Neural progenitor cell (in vitro differentiated cells): ENCODE measurements at places on chromosomes 4 and X.

GRCh38 chr4:15832523-15833451, 54.7 kb downstream of the CD38 start:
- no peak for DNase-seq

GRCh38 chrX:117972711-117973109, 143.9 kb downstream of the KLHL13 start:
- no peak for DNase-seq

DNA sequence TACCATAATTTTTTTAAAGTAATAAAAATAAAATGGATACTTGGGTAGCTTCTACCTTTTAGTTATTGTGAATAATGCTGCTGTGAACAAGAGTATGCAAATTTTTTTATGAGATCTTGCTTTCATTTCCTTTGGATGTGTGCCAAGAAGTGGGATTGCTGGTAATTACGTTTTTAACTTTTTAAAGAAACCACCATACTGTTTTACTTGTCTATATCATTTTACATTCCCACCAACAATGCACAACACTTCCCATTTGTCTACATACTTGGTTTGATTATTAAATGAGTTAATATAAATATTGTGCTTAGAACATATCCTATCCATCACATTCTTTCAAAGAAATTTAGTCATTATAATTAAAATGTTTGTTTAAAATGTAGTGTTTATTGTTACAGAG, 3.9 kb upstream of the SULT1B1 start:
- no peak for DNase-seq

GRCh38 chrX:66914080-66914479, 275.2 kb upstream of the EDA2R start:
- peak; percentile 3 for DNase-seq

GRCh38 chr4:167930166-167930565, 162.2 kb upstream of the ANXA10 start:
- peak; percentile 55 for DNase-seq

- no peak for DNase-seq
These were observed 1.8 kb downstream of the ODAPH start for GRCh38 chr4:75557696-75558095.

GRCh38 chr4:176864238-176864637, 71.5 kb upstream of the VEGFC start:
- no peak for DNase-seq

DNA sequence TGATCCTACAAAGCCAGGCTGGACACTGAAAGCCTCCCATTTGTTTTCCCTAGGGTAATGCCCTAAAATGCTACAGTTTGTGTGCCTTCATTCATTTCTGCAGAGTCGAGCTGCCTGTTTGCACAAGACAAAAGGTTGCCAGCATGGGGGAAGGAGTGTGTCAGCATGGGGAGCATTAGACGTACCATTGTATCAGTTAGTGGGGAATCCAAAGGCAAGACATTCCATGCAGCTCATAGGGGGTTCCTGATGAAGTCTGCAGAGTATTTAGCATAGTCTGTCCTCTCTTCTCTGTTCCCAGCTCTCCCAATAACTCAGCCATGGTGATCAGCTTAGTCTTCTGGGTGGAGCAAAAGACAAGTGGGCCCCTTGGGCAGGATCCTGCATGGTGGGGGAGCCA, 276.9 kb upstream of the PCDH7 start:
- DNase-seq: peak; percentile 78

GRCh38 chr4:181566490-181566889, 676.7 kb upstream of the TENM3 start:
- DNase-seq: no peak

GRCh38 chr4:73730867-73731266, 9.5 kb upstream of the CXCL8 start:
- DNase-seq: no peak

DNA sequence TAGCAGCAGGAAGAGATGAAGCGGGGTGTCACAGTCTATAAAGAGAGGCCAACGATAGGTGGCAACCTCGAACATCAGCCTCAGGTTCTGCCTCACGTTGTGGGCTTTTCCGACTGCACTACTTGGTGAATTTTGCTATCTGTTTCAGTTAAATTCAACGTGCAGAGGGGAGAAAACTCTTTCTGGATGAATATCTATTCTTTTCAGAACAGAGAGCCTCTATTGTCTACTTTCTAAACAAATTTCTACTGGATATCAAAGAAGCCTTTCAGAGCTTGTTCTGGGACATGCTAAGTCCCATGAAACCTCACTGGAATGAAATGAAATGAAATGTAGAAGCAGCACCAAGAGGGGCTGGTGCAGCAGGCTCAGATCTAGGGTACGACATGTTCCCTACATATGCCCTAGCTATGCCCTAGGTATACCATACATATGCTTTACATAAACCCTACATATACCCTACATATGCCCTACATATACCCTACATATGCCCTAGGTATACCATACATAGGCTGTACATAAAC, 116.5 kb upstream of the TRIM2 start:
- DNase-seq: no peak

GRCh38 chr4:17556498-17556897, 20.5 kb upstream of the LAP3 start:
- DNase-seq: no peak

GRCh38 chr4:20592663-20593062, 107.6 kb upstream of the PACRGL start:
- no peak for DNase-seq

DNA sequence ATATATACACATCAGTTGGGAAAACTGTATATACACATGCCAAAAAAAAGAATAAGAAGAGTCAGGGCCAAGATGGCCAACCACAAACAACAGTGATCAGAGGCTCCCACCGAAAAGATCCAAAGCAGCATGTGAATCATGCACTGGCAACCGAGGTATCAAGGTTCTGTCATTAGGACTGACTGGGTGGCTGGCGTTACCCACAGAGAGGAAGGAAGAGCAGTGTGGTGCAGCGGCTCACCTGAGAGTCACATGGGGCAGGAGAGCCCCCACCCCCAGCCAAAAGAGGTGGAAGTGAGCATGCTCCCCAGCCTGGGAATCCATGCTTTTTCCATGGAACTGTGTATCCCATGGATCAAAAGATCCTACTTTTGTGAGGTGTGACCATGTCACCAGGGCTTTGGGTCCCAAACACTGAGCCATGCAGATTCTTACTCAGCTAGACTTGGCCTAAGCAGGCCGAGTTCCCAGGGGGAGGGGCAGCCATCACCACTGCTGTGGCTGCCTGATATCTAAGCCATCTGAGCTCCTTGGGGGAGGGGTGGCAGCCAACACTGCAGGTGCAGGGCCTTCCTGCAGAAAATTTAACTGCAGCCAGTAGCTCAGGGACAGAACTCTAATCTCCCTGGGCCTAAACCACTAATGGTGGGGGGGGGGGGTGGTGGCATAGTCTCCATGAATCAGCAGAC, 52.8 kb downstream of the P2RY10 start:
- peak; percentile 1 for DNase-seq

- no peak for DNase-seq
These were observed 74.6 kb downstream of the WDR44 start for GRCh38 chrX:118420462-118420861.

- no peak for DNase-seq
These were observed 59.1 kb downstream of the CHRNA9 start for GRCh38 chr4:40394236-40394635.

DNA sequence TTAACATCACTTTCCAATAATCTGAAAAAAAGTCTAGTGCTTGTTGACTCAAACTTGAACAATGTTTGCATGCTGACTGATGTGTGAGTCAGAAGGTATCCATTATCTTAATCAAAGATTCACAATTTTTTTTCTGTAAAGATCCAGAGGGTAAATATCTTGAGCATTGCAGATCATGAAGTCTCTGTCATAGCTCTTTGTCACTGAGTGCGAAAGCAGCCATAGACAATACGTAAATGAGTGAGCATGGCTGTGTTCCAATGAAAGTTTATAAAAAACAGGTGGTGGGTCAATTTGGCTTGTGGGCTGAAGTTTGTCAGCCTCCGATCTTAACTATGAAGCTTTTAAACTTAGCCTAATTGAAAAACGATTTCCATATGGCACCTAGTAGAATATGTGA, 37.7 kb downstream of the NHS start:
- no peak for DNase-seq

DNA sequence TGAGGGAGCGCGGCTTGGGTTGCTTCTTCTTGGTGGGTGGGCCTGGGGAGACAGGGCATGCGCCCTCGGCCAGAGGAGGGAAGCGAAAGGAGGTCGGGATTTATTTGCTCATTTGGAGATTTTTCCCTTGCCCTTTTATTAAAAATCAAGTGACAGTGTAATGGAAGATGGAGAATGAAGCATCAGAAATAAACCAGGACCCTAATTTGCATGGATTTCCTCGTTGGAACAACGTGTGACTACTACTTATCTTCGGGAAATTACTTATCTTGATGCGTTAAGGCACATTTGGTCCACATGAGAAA, 709 bp upstream of the CLOCK start:
- DNase-seq: peak; percentile 79

- no peak for DNase-seq
These were observed 276.3 kb upstream of the AGA start for GRCh38 chr4:177718514-177718913.

DNA sequence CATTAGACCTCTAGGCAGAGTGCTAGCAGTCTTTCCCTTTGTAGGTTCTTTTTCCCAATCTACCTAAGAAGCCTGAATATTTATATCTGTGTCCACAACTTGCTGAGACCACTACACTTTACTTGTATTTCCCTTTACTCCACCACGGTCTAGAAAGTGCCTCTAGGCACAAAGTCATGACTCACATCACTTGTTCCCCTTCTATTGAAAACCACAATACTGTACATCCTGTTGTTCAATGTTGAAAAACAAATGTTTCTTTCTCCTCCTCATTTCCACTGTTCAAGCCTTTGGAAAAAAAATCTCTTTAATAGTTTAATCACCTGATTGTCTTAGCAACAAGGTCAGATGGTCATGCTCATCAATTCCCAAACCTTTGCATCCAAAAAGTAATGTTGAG, 326.7 kb downstream of the GUCY2F start:
- DNase-seq: no peak

- DNase-seq: no peak
These were observed 52.5 kb downstream of the BANK1 start for GRCh38 chr4:101843054-101843453.

- DNase-seq: no peak
These were observed 605.2 kb upstream of the EPHA5 start for GRCh38 chr4:66275411-66276038.

DNA sequence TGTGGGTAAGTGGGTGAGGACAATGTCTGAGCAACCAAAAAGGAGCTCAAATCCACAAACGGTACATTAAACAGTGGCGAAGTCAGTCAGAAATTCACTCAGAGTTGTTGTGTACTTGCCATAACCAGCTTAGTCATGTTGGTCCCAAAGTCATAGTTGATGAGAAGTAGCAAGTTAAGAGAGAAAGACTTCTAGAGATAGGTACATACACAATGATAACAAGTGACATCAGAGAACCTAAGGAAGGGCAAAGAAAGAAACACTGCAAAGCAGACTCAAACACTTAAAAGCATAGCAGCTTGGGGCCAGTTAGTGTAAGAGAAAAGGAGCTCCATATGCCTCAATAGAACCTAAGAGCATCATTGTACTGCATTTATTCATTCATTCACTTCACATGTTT, 30.2 kb downstream of the DYNLT3 start:
- no peak for DNase-seq

GRCh38 chr4:52728691-52729240, 22.5 kb downstream of the ERVMER34-1 start:
- DNase-seq: no peak

DNA sequence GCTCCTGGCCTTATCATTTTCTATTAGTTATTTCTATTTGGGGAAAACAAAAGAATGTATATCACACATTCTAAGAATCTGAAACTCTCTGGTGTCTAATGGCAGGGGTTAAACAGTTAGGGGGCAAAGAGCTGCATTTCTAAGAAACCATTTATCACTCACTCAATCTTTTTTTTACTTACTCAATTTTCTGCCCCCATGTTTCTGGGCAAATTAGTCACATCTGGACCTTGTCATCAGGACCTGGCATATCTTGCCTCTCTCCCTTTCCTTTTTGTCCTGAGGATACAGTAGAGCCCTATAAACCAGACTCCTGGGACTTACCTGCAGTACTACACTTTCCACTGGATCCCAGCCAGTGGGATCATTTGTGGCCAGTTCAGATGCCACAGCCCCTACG, 89.1 kb downstream of the ANXA3 start:
- DNase-seq: no peak

DNA sequence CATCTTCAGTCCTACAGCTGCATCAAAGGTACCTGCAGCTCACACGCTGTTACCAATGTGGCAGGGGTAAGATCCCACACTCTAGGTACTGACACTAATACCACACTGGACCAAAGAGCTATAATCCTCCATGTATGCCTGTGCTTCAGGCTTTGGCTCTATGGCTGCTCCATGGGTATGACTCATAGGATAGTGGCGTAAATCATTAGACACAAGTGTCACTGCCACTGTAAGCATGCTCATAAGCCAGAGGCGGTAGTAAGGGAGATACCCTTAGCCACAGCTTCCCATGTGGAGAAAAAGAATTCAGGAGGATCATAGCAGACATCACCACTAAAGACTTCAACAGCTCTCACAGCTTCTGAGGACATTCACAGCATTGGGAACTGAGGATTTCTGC, 287.5 kb downstream of the ACTRT1 start:
- no peak for DNase-seq

- DNase-seq: no peak
These were observed 178.6 kb upstream of the DIPK2B start for GRCh38 chrX:45379236-45379635.

DNA sequence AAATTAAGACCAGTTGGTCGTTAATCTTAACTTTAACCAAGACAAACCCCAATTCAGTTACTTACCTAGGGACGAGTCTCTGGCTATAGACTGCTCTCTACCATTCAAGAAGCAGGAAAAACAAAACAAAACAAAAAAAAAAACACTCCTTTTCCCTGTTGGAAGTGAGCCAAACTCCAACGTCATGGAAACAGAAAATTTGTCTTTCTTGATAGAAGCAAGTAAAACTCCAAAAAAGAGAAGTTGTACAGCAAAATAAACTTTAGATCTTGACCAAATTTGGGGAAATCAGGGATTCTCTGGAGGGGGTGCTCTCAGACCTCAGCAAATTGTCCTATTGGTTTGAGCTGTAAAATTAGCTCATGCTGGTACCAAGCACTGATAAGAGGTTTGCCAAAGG, 3.7 kb downstream of the CNGA1 start:
- no peak for DNase-seq

GRCh38 chr4:127685292-127685691, 44.9 kb upstream of the SLC25A31 start:
- DNase-seq: no peak

DNA sequence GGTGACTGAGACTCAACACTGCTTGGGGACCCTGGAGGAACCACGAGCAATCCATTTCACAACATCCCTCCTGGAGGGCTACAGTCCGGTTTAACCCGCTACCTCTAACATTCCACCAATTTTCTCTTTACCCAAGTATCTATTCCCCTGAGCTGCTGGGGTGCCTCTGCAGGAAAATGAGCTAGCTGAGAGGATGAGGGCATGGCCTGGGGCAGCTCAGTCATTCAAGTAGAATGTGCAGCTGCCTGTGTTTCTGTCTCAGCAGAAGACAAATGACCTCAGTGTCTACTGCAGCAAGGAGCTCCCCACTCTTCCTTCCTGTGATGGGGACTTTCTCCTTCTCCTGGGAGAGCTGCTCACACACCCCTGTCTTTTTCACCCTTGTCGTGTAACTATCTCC, 120.8 kb downstream of the ZNF518B start:
- DNase-seq: no peak

GRCh38 chr4:6619116-6619465, 21.4 kb upstream of the MRFAP1 start:
- no peak for DNase-seq
